ENCODE measurements at places on chromosomes 4 and X.

DNA sequence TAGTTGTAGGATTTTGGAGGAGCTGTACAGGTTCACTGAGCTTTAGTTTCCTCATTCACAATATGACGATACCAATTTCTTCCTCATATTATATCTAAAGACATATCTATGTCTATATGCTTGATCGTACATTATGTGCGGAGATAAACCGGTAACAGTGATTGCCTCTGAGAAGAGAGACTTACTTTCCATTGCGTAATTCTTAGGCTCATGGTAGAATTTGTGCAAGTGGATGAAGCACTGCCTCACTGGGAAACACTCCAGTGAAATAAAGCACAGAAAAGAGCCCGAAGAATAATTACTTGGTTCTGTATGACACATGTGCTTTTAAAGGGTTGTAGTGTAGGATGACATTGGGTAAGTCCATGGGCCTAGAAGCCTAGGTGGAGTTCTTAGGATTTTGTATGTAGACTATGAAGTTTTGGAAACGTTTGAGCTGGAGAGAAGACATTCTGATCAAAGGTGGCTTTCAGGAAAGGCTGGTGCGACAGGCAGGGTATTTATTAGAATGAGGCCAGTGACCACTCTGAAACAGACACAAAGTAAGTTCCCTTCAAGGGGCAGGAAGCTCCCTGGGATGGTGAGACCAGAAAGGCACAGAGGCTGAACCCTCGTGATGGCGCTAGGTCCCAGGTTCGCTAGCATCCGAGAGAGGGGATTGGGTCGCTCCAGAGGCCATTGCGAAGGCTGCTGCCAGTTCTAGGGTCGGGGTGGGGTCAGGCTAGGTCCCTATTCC is 649 bp upstream of the VBP1 start:
- DNase-seq, result no peak

- DNase-seq, result no peak
These were observed 85.1 kb upstream of the SMAD1 start for GRCh38 chr4:145396581-145396980.

- no peak for DNase-seq
These were observed 9.7 kb upstream of the RHOXF1 start for GRCh38 chrX:120125444-120125843.

DNA sequence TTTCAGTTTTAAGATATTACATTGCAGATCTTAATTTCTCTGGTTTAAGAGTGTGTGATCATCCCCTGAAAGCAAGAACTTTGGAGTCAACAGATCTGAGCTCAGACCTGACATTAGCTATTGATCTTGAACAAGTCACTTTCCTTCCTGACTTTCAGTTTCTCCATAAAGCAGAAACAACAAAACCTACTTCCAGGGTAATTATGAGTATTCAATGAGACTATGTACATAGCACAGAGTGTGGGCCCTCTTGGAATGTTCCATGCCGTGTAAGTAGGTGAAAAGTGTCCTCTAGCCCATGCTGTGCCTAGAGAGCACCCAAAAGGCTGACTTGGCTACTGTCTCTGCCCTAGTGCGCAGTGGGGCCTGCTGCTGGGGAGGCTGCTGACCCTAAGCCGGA is 188.0 kb upstream of the RPL34 start:
- DNase-seq, result no peak

DNA sequence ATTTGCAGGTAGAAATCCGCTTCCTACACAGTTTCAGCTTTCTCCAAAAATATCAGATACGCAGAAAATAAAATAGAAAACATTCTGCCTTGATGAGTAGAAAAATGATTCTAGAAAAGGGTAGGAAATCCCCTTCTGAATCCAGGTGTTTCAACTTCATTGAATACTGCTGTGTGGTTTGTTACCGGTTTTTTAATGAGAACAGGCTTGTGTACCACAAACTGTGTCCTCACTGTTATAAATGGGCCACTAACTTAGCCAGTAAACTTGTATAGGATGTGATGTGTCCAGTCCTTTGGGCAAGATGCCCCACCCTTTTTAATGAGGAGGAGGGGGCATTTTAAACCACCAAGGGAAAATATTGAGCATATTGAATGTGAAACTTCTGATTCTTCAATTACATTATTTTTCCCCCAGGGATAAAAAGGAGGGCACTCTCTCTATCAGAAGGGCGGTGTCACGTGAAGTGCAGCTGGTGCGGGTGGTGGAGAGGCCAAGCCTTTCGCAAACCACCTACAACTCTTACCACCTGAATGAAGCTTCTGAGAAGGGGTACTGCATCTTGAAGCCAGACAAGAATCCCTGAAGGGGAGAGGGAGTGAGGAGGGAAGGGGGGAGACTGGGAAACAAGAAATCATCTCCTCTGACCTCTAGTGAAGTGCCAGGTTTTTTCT is 4.5 kb downstream of the CXXC4 start:
- DNase-seq, result no peak

- DNase-seq, result no peak
These were observed 4.2 kb upstream of the IQSEC2 start for GRCh38 chrX:53285591-53285990.

GRCh38 chrX:29496636-29497180 is 718.7 kb upstream of the MAGEB2 start:
- no peak for DNase-seq

DNA sequence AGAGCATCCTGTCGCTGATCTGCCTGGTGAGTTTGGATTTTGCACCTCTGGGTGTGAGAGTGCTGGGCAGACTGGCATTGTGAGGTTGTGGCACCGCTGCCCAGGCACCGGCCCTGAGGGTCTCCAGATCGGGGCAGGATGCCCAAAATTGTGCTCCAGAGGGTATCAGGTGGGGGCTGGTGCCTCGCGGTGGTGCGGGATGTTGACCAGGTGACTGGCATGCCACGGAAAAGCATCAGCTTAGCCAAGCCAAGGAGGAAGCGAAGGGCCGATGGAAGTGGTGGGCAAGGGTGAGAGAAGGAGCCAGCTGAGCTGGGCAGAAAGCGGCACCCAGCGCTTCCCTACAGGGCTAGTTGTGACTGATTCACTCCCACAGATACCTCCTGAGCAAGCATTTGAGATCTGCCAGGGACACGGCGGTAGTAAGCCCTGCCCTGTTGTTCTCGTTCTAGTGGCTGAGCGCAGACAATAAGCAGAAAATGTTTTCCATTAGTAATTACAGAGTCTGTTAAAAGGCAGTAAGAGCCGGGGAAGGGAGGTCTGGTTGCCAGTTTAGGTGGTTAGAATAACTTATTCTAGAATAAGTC is 809 bp downstream of the ZFP92 start:
- no peak for DNase-seq

DNA sequence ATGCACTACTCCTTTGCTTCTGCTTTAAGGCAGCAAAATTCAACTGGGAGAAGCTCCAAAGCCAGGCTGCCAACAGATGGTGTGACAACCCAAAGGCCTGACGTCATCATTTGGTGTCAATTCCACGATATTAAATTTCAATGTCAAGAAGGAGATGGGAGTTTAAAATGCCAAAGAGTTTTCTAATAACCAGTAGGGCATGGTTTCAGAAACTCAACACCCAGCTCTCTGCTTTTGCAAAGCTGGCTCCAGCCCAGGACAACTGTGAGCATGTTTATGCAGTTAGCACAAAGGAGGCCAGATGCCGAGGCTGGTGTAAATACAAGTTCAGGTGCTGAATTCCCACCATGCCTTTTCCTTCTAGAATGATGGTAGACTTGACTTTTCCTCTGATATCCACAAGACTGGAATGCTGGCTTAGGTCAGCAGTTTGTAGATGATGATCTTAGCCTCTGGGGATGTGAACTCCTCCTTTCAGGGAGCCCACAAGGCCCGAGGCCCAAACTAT is 67.3 kb downstream of the AFAP1 start:
- no peak for DNase-seq

- no peak for DNase-seq
These were observed 76.6 kb downstream of the PTPN13 start for GRCh38 chr4:86670756-86671155.

DNA sequence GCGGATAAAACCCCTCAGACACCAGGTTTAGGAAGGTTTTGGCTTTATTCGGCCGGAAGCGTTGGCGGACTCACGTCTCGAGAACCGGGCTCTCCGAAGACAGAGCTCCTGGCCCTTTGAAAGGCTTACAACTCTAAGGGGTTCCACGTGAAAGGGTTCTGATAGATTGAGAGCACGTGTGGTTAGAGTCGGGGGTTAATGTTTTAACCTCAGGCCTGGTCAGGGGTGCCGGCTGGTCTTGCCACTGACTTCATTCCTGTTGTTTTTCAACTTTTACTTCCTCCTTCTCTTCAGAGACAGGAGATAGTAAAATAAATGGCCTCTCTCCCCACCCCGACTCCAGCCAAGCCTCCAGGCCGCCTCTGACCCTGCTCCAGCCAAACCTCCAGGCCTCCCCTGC is 4.7 kb upstream of the ASMT start:
- DNase-seq, result no peak

GRCh38 chrX:111244235-111244750 is 26.0 kb downstream of the CAPN6 start:
- DNase-seq, result no peak

DNA sequence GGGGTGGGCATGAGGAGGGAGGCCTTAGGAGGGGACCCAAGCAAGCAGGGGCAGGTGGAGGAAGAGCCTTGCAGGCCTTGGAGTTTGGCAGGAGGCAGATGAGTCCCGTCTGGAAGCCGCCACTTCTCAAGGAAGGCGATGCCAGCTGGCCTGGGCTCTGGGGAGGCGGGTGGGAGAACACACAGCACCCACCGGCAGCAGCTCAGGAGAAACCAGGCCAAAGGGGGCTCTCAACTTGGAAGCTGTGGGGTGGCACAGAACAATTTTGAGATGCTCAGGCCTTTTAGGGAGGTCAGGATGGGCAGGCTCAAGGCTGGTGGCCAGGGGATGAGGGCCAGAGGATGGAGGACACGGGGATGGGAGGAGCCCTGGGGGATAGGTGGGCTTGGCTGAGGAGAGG is 11.6 kb upstream of the DUSP9 start:
- no peak for DNase-seq

- DNase-seq, result no peak
These were observed 606.9 kb downstream of the RPA4 start for GRCh38 chrX:97490656-97491055.

DNA sequence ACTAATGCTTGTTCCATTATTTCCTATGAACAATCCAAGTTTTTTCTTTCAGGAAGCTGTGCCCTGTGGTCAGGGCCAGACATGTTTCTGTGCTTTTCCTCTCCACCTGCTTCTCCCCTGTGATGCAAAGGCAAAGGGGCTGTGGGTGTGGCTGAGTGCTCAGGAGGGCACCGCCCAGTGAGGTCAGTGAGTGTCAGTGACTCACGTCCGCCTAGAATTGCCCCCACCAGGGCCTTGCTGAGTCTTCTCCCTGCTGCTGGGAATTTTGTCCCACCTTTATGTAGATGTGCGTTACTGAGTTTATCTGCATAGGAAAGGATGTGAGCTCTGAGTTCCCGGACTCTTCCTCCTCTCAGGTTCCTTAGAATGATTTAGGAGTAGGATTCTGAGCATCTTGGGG is 283.2 kb downstream of the DCHS2 start:
- DNase-seq, result no peak

DNA sequence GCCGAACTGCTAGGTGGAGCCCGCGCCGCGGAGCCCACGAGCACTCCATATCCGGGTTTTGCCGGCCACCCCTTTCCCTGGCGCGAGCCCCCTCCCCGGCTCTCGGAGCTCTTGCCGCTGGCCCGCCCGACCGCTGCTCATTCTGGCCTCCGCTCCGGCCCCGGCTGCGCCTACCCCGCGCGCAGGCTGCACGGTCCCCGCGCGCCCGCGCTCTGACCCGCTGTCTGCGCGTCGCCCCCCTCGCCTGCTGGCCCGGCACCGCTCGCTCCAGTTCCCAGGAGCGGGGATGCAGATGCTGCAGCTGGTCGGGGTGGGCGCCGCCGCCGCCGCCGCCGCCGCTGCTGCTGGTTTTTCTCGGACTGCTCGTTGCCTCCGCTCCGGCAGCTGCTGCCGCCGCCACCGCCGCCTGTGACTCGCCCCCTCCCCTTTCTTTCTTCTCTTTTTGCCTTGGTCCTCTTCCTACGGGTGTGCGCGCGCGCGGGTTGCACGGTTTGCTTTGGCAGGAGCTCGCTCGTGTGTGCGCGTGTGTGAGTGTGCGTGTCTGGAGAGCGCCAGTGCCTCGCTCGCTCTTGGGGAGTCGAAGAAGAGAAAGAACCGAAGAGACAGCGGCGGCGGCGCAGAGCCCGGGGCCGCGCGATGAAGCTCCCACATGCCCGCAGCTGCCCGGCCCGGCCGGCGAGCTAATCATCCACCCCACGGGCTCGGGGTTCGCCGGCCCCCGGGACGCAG is at the start of gene ADGRL3:
Gene ADGRL3 (plus strand): TSS at position 140 of the 729 bp plus-strand sequence.
- DNase-seq, result no peak

DNA sequence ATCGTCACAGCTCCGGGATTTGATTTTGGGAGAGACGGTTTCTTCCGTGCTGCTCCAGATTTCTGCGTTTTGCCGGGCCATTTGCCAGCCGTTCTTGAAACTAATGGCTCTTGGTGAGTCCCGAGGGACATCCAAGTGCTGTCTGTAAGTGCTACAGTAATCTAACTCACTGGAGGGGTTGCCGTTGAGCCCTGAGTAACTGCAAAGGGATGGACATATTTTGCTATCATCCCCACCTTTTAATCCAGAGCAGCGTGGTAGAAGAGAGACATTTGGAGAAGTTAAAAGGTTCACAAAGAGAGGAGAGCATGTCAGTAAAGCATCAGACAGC is 88.9 kb upstream of the PDLIM3 start:
- no peak for DNase-seq

- DNase-seq, result no peak
These were observed 257.5 kb upstream of the SLC7A11 start for GRCh38 chr4:138499627-138500026.

DNA sequence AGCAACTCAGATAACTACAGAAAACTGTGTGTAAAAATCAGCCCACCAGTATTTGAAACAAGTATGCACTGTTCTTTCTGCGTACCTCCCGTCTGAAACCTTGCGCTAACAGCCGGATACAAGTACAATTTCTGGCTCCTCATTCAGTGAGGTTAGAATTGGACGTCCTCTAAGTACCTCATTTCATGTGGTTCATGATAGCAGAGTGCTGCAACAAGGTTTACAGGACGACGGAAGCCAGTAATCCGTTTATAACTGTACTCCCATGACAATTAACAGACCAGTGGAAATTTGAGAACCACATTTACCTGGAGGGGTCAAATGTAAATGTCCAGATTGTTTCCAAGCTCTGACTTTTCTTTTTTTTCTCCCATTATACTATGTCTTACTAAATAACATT is 52.9 kb upstream of the TENM3 start:
- no peak for DNase-seq

DNA sequence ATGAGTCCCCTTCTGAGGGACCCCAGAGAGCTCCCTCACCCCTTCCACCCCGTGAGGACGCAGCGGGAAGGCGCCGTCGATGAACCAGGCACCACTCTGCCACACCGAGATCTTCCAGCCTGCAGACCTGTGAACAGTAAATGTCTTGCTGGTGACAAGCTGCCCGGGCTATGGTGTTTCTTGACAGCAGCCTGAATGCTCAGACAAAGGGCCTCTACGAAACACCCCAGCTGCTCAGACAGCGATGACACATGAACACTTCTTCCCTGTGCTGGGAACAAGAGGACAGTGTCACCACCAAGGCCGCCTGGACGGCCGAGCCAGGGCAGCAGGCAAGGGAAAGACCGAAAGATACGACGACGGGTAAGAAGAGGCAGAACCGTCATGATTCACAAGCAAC is 30.6 kb upstream of the GTPBP6 start:
- DNase-seq, result no peak

- no peak for DNase-seq
These were observed 19.0 kb upstream of the GK2 start for GRCh38 chr4:79426989-79427388.

GRCh38 chr4:33739884-33740632 is 2504.3 kb downstream of the ARAP2 start:
- no peak for DNase-seq

- no peak for DNase-seq
These were observed 689 bp upstream of the DCHS2 start for GRCh38 chr4:154492288-154492687.

GRCh38 chrX:30822764-30823163 is 66.3 kb downstream of the TAB3 start:
- DNase-seq, result no peak

Data from activated gamma-delta T cell treated with Interleukin-2 at 50 U/mL for 16 hours (primary cell).